ENCODE measurements at places on chromosomes 12 and 14. TPM values are rescaled to one million over a fixed set of nuclear protein-coding genes. Genes with fewer than 3 reads are reported as not detected.

Gene SAMD15
- total RNA-seq = 2.0 TPM

Gene PLD4
- not detected for total RNA-seq

Gene KCNK10
- 0.69 TPM for total RNA-seq

Gene KRT80
- 0.11 TPM for total RNA-seq

Gene P2RX2
- not detected for total RNA-seq

Gene SDR39U1
- 12.5 TPM for total RNA-seq

Gene BHLHE41
- total RNA-seq = 9.5 TPM

Gene ZFC3H1
- 13.4 TPM for total RNA-seq

Gene IL31
- total RNA-seq = not detected

Gene SERPINA9
- not detected for total RNA-seq

Gene SGPP1
- total RNA-seq = 24.0 TPM

Gene STXBP6
- total RNA-seq = 34.3 TPM

Gene CEP170B
- 20.2 TPM for total RNA-seq

Gene CMKLR1
- not detected for total RNA-seq

Gene PHC1
- 25.1 TPM for total RNA-seq

Gene TMTC1
- 12.7 TPM for total RNA-seq

Gene STAB2
- not detected for total RNA-seq

Gene ESRRB
- not detected for total RNA-seq

Gene PIWIL1
- total RNA-seq = not detected

Gene SUDS3
- 56.0 TPM for total RNA-seq

Gene TM7SF3
- 245 TPM for total RNA-seq

Gene AGAP2
- 1.5 TPM for total RNA-seq

Gene KRT71
- not detected for total RNA-seq

Gene EPS8
- total RNA-seq = 193 TPM

Gene DAO
- not detected for total RNA-seq

Gene TBC1D30
- total RNA-seq = 2.2 TPM

Gene ADCY6
- 28.1 TPM for total RNA-seq

Gene GPR162
- total RNA-seq = 1.5 TPM

Gene TSPAN19
- total RNA-seq = 0.69 TPM

Gene AKAP3
- total RNA-seq = 0.79 TPM

Gene PTCSC3
- not detected for total RNA-seq

Gene LRP1-AS
- total RNA-seq = not detected

Gene CELA1
- total RNA-seq = not detected
